Astrocyte (in vitro differentiated cells and primary cell): ENCODE measurements at places on chromosomes 1 and 21.

DNA sequence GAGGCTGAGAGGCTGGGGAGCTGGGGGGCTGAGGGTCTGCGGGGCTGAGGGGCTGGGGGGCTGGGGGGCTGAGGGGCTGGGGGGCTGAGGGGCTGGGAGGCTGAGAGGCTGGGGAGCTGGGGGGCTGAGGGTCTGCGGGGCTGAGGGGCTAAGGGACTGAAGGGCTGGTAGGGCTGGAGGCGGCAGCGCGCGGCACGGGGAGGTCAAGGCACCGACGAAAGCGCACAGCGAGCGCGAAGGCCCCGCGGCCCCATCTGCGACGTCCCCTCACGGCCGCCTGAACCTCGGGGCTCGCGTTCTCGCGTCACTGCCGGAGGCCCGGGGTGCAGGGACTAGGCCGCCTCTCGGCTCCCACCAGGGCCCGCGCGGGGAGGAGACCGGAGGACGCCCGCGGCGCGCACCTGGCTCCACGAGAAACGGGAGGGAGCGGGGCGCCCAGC, 356 bp downstream of the INTS11 start:
- no peaks in the 10 kb centered on the region for H3K36me3 ChIP-seq
- H3K4me3 ChIP-seq: peak overlapping the region; percentile 82
- H3K4me1 ChIP-seq: peaks cover 28% of the 10 kb centered on the region
- peak overlapping the region; percentile 77 for H3K27ac ChIP-seq
- no peak for DNase-seq

DNA sequence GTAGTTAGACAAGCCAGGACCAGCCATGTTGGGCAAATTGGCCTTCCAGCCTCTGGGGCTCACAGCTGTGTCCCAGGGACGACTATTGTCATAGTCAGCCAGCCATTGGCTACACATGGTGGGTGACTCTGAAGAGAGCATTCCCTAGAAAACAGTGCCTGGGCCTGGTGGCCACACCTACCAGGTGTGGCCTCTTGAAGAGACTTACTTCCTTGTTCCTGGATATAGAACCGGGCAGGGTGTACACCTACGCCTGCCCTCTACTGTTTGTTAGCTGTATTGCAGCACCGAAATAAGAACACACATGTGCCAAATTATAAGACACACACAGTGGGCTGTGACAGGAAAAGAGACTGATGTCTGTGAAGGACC, 134.6 kb upstream of the ARHGEF16 start:
- peaks cover 3% of the 10 kb centered on the region for H3K27me3 ChIP-seq
- no peak overlapping the region for H3K4me3 ChIP-seq
- DNase-seq: peak; percentile 25
- no peaks in the 10 kb centered on the region for H3K36me3 ChIP-seq
- peaks cover 29% of the 10 kb centered on the region for H3K4me1 ChIP-seq

DNA sequence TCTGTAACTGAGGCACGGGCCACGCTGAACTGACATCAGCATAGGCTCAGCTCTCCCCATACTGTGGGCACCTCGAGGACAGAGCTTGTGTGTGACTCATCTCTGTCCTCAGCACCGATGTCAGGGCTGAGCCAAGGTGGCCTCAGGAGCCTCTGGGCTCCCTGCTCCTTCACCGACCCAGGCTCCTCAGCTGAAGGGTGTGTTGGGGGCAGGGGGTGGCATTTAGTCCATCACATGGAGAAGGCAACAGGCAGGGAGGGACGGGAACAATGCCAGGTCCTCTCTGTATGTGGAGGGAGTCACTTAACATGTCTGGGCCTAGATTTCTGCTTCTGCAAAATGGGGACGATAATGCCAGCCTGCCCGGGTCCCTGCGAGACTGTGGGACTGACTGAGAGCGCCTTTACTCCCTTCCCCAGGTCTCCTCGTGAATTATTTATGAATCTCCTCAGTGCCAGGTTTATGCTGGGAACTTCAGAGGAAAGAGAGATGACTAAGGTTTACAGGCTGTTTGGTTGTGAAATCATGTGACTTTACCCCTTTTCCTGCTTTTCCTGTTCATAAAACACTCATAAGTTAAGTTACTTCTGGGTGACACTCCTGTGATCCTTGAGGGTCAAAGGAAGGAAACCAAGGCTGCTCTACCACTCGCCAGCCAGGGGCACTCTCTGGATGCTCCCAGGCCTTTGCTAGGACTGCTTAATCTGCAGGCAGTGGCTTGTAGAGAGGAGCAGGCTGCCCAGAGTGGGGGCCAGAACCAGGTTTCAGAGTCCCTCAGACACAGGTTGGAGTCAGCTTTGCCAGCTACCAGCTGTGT, 16.2 kb downstream of the TTC39A start:
- H3K27ac ChIP-seq: peak overlapping the region; percentile 69
- H3K4me1 ChIP-seq: peaks cover 13% of the 10 kb centered on the region
- no peaks in the 10 kb centered on the region for H3K36me3 ChIP-seq
- DNase-seq: peak; percentile 81
- H3K4me3 ChIP-seq: no peak overlapping the region

- H3K4me3 ChIP-seq: no peak overlapping the region
- peaks cover 4% of the 10 kb centered on the region for H3K4me1 ChIP-seq
- no peaks in the 10 kb centered on the region for H3K36me3 ChIP-seq
- no peak for DNase-seq
Measured at GRCh38 chr1:228937851-228938536, 202.7 kb downstream of the RHOU start.

DNA sequence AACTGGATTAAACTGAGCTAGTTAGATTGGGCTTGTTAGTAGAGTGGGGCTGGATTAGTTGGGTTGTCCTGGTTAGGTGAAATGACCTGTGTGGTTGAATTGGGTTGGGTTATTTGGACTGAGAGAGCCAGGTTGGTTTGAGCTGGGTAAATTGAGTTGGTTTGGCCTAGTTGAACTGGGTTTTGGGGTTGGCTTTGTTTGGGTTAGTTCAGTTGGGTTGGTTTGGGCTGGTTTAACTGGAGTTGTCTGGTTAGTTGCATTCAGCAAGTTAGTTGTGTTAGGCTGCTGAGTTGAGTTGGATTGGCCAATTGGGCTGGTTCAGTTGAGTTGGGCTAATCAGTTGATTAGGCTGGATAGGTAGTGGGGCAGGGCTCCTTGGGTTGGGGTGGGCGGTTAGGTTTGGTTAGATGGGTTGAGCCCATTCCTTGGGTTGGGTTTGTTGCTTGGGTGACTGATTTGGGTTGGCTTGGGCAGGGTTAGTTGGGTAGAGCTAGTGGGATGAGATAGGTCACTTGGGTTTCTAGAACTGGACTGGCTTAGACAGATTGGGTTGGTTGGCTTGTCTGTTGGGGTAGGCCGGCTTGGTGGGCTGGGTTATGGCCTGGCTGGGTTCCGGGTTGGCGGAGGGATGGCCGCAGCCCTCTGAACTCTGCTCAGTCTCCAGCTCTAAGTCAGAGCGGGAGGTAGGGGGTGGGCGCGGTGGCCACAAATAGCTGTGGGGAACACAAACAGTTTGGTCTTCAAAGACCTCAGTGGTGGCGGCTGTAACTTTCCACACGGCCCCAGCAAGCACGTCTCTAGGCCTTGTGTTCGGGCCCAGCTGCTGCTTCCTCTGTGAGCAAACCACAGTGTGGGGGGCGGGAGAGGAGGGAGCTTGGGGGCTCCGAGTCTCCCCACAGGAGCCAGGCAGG, 67.2 kb upstream of the RUNX3 start:
- no peak overlapping the region for H3K27ac ChIP-seq
- no peak overlapping the region for H3K4me3 ChIP-seq
- H3K36me3 ChIP-seq: no peaks in the 10 kb centered on the region
- no peak for DNase-seq

DNA sequence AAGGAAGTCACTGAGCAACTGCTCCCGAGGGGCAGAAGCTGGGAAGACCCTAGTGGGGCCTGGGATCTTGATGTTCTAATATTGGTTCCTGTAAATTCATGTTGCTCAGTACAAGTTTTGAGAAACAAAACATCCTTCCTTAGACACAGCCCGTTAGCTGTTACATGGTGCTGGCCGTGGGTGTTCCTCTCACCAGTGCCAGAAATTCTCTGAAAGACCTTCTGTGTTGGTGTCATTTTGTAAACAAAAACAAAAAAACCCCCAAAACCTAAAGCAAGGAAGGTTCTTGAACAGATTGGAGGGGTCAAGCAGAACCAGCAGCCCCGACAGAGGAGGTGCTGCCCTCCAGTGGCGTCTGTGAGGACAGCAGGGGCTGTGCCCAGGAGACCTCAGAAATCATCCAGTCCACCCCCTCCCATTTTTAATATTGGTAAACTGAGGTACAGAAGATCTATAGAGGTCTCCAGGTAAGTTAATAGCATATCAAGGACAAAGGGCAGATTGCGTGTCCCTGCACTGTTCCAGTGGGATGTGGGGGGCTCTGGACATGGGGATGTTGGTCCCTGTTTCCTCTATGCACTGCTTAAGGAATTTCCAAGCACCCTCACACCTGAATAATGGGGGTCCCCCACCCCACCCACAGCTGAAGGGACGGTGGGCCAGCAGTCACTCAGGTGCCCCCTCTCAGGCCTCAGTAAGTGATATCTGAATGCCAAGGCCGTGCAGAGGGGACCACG, 38.2 kb downstream of the SLC2A7 start:
- no peak for DNase-seq
- H3K36me3 ChIP-seq: no peaks in the 10 kb centered on the region
- no peak overlapping the region for H3K27ac ChIP-seq
- no peaks in the 10 kb centered on the region for H3K27me3 ChIP-seq
- H3K4me3 ChIP-seq: no peak overlapping the region

GRCh38 chr1:39104158-39105060, 78.3 kb downstream of the NDUFS5 start:
- H3K36me3 ChIP-seq: no peaks in the 10 kb centered on the region
- no peak for DNase-seq
- H3K4me3 ChIP-seq: peak overlapping the region; percentile 87
- peaks cover 48% of the 10 kb centered on the region for H3K4me1 ChIP-seq
- peak overlapping the region; percentile 89 for H3K27ac ChIP-seq
- H3K27me3 ChIP-seq: no peaks in the 10 kb centered on the region

DNA sequence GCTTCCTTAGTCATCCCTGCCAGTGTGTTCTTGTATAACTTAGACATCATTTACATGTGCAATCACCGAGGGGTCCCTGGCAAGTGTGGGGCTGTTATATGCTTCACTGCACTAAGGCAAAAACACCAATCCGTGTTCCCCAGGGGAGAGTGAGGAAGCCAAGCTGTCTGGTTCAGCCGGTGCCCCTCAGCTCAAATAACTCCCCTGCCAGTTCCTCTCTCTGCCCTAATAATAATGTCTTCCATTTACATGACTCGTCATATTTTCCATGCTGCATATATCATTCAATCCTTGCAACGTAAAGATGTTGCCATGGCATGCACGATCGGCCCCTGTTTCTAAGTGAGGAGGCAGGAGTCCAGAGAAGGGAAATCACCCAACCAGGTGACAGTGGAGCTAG, 24.4 kb upstream of the NDC1 start:
- H3K4me3 ChIP-seq: no peak overlapping the region
- no peaks in the 10 kb centered on the region for H3K27me3 ChIP-seq
- no peaks in the 10 kb centered on the region for H3K4me1 ChIP-seq
- no peak for DNase-seq
- no peak overlapping the region for H3K27ac ChIP-seq
- peaks cover 4% of the 10 kb centered on the region for H3K36me3 ChIP-seq

- H3K4me1 ChIP-seq: peaks cover 15% of the 10 kb centered on the region
- no peaks in the 10 kb centered on the region for H3K36me3 ChIP-seq
- DNase-seq: peak; percentile 95
- no peak overlapping the region for H3K4me3 ChIP-seq
Measured at GRCh38 chr1:23475134-23475628, 8.8 kb downstream of the ASAP3 start.

- H3K36me3 ChIP-seq: no peaks in the 10 kb centered on the region
- no peak overlapping the region for H3K27ac ChIP-seq
- no peak overlapping the region for H3K4me3 ChIP-seq
- H3K4me1 ChIP-seq: peaks cover 2% of the 10 kb centered on the region
- H3K27me3 ChIP-seq: peaks cover 15% of the 10 kb centered on the region
- DNase-seq: no peak
Measured at GRCh38 chr21:35855484-35855883, 204.8 kb downstream of the SETD4 start.

- H3K27me3 ChIP-seq: no peaks in the 10 kb centered on the region
- H3K36me3 ChIP-seq: no peaks in the 10 kb centered on the region
- peak; percentile 49 for DNase-seq
- no peak overlapping the region for H3K27ac ChIP-seq
- peaks cover 23% of the 10 kb centered on the region for H3K4me1 ChIP-seq
Measured at GRCh38 chr1:53835491-53835890, 2.6 kb downstream of the NDC1 start.

DNA sequence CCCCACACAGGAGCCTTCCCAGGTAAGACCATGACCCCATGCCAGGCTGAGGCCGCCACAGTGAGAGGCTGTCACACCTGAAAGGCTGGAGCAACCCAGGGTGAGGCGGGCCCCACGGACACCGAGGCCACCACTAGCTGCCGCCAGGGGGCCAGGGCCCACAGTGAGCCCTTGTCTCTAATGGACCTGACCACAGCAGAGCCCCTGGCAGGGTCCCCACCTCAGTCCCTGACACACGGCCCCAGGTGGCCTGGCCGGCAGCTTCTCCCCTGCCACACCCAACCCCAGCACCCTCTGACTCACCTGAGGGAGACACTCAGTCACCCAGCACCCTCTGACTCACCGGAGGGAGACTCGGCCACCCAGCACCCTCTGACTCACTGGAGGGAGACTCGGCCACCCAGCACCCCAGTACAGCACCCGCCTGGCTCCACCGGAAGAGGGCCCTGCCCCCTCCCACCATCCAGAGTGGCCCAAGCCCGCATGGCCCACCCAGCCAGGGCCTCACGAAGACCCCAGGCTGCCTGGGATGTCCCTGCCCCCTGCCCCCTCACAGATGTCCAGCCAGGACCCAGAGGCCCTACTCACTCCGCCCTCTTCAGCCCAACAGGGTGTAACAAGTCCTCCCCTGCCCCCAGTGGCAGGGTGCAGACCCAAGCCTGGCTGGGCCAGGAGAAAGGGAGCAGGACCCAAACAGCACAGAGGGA, 4.4 kb downstream of the DVL1 start:
- peak; percentile 83 for DNase-seq
- peak overlapping the region; percentile 45 for H3K27ac ChIP-seq
- no peaks in the 10 kb centered on the region for H3K27me3 ChIP-seq
- H3K4me1 ChIP-seq: peaks cover 46% of the 10 kb centered on the region
- peaks cover 8% of the 10 kb centered on the region for H3K36me3 ChIP-seq

GRCh38 chr1:229941831-229942230, 125.2 kb upstream of the GALNT2 start:
- H3K4me3 ChIP-seq: no peak overlapping the region
- H3K27ac ChIP-seq: no peak overlapping the region
- H3K4me1 ChIP-seq: peaks cover 4% of the 10 kb centered on the region
- H3K27me3 ChIP-seq: no peaks in the 10 kb centered on the region
- no peak for DNase-seq
- no peaks in the 10 kb centered on the region for H3K36me3 ChIP-seq

- peaks cover 15% of the 10 kb centered on the region for H3K4me1 ChIP-seq
- no peak overlapping the region for H3K4me3 ChIP-seq
- no peaks in the 10 kb centered on the region for H3K36me3 ChIP-seq
- DNase-seq: no peak
- no peaks in the 10 kb centered on the region for H3K27me3 ChIP-seq
Measured at GRCh38 chr1:27505420-27505680, 15.4 kb upstream of the WASF2 start.

- peaks cover 4% of the 10 kb centered on the region for H3K4me1 ChIP-seq
- H3K4me3 ChIP-seq: no peak overlapping the region
- H3K27me3 ChIP-seq: no peaks in the 10 kb centered on the region
- no peaks in the 10 kb centered on the region for H3K36me3 ChIP-seq
Measured at GRCh38 chr1:226670073-226670472, 69.0 kb downstream of the ITPKB start.
